ENCODE measurements at places on chromosomes 16 and 17.

- no peak for DNase-seq
Measured at GRCh38 chr17:81314398-81315081, 19.4 kb upstream of the SLC38A10 start.

GRCh38 chr16:81567987-81568748, 123.6 kb downstream of the CMIP start:
- DNase-seq, result no peak

DNA sequence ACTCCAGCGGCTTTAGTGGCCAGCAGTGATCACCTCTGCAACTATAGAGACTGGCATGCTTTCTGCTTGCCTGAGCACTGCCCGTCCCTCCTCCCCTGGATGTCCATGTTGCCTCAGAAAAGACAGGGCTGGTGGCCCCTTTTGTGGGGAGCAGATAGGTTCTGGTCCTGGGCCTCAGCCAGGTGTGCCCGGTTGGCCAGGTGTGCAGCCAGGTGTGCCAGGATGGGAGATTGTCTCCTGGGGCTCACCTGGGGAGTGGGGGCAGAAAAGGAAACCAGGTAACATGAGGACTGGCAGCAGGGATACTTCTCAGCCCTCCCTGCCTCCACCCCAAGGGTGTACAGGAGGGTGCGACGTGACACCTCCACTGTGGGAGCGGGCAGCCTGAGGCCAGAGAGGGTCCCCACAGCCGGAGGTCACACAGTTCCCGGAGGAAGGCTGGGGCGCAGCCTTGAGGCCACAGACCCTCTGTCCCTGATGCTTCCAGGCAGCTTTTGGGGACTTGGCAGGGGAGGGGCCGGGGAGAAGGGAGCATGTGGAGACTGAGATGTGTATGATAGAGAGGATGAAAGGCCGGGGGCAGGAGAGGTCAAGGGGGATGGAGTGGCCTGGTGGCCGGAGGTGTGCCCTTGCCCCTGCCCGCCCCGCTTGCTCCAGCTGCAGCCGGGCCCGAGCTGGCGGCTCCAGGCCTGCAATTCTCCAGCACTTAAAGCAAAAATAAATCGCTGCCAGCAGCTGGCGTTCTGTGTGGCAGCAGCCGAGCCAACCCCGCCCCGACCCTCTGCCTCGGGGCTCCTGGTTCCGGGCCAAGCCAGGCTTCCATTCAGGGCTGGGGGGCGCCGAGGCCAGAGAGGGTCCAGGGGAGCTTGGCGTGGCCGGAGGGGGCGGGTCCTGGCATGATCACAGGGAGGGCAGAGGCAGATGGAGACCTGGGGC, 6.7 kb downstream of the KCNJ12 start:
- DNase-seq, result peak; percentile 70

DNA sequence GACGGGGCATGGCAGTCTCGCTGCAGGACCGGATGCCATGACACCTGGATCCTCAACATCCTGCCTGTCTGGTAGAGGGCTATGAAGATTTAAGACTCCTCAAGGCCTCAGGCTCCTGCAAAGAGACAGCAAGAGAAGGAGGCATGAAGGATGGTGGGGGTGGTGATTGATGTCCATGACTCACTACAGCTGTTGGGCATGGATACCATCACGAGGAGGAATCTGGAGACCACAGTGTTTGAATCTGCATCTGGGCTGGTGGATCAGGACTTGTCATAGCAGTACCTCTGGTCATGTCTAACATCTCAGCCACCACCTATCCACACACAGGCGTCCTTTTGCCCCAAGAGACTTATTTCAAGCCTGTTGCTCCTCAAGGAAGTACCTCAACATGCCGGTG, 50.2 kb upstream of the WSCD1 start:
- peak; percentile 38 for DNase-seq

GRCh38 chr17:76796081-76796480, 58.2 kb downstream of the MFSD11 start:
- DNase-seq, result no peak

DNA sequence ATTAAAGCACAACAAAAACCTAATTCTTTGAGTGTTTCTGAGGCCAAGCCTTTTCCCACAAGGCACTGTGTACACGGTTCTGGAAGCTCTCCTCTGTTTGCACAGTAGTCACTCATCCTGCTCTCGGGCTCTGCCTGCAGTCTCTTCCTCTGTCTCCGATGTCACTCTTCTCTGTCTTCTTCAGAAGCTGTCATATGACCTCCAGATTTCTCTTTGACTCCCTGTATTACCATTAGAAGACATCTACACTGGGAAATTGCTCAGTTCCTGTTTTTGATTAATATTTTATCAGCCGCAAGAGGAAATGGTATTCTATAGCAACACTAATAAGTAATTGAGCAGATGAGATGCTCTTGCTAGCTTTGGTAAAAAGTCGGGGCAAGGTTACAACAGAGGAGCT, 422.9 kb downstream of the WWOX start:
- no peak for DNase-seq

DNA sequence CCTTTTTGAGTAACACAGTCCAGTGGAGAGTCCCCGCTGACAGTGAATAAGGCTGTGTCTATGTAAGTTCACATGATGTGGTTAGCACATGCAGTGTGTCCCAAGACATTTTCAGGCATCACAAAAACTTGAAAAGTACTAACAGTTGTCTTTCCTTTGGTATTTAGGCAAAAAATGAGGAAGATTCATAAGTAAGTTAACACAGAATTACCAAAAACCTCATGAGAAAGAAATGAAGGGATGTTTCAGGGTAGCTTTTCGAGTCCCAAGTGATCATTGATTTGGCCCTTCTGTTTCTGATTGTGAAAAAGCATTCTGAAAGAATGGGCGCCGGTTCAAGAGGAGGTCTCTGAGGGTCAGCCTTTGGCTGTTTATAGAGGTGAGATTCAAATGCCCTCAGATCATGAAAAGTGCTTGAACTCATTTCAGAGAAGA, 529 bp upstream of the ASPA start:
- DNase-seq, result peak; percentile 12

DNA sequence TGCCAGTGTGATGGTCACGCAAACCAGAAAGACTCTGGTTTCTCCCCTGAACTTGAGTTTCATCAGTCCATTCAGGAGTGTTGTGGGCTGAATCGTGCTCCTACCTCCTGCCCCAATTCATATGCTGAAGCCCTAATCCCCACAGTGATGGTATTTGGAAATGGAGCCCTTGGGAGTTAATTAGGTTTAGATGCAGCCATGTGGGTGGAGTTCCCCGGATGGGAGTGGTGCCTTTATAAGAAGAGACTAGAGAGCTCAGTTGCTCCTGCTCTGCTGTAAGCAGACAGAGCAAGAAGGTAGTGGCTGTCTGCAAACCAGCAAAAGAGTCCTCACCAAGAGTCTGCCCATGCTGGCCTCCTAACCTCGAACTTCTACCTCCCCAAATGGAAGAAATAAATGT, 160.3 kb upstream of the DYNLRB2 start:
- no peak for DNase-seq

GRCh38 chr16:5072334-5073278, 963 bp downstream of the ALG1 start:
- no peak for DNase-seq
